Stomach (tissue), 19 donors: ENCODE measurements at places on chromosomes 5 and 9. TPM values are rescaled to one million over a fixed set of nuclear protein-coding genes. Genes with fewer than 3 reads are reported as not detected.

RAD17 gene
- 42.5 TPM for total RNA-seq

IFNA13 gene
- total RNA-seq, result not detected

DRD1 gene
- not detected for total RNA-seq

FSTL4 gene
- total RNA-seq, result 0.37 TPM

OBP2B gene
- total RNA-seq, result not detected
